Left colon (tissue), 2 donors: ENCODE measurements at places on chromosomes 1 and 21. TPM values are rescaled to one million over a fixed set of nuclear protein-coding genes. Genes with fewer than 3 reads are reported as not detected.

Gene MTMR11
- total RNA-seq = 176 TPM

Gene TMEM269
- 1.6 TPM for total RNA-seq

Gene CLCA4
- 1,664 TPM for total RNA-seq

Gene AMY2A
- not detected for total RNA-seq

Gene RIIAD1
- 1.6 TPM for total RNA-seq

Gene SPOCD1
- total RNA-seq = 0.79 TPM

Gene TRIM46
- 0.28 TPM for total RNA-seq

Gene KCNE2
- total RNA-seq = not detected

Gene NMNAT2
- 0.18 TPM for total RNA-seq

Gene TNFRSF18
- 0.64 TPM for total RNA-seq

- no peak for DNase-seq
Measured at GRCh38 chr1:67785847-67786753, 47.2 kb downstream of the GNG12 start.

GRCh38 chr1:209397371-209397770, 186.1 kb upstream of the CAMK1G start:
- DNase-seq = no peak

DNA sequence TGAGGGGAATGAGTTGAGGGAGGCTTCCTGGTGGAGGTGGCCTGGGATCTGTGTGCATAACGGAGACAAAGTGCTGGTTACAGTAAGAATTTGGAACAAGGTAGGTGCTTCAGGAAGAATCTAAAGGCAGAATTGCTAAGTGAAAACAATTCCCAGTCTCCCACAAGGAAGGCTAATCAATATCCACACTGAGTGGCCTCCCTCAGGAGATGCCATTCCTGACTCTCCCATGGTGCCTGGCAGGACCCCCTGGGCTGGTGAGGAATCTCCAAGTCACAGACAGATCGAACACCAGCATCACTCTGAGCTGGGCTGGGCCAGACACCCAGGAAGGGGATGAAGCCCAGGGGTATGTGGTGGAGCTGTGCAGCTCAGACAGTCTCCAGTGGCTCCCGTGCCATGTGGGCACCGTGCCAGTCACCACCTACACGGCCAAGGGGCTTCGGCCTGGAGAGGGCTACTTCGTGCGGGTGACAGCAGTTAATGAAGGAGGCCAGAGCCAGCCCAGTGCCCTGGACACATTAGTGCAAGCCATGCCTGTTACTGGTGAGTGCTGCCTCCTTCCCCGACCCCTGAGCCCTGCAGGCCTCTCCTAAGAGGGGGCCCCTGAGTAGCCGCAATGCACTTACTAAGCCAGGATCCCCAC, 30.7 kb downstream of the IGFN1 start:
- DNase-seq = no peak

- no peak for DNase-seq
Measured at GRCh38 chr1:197814306-197814705, 39.0 kb upstream of the DENND1B start.

DNA sequence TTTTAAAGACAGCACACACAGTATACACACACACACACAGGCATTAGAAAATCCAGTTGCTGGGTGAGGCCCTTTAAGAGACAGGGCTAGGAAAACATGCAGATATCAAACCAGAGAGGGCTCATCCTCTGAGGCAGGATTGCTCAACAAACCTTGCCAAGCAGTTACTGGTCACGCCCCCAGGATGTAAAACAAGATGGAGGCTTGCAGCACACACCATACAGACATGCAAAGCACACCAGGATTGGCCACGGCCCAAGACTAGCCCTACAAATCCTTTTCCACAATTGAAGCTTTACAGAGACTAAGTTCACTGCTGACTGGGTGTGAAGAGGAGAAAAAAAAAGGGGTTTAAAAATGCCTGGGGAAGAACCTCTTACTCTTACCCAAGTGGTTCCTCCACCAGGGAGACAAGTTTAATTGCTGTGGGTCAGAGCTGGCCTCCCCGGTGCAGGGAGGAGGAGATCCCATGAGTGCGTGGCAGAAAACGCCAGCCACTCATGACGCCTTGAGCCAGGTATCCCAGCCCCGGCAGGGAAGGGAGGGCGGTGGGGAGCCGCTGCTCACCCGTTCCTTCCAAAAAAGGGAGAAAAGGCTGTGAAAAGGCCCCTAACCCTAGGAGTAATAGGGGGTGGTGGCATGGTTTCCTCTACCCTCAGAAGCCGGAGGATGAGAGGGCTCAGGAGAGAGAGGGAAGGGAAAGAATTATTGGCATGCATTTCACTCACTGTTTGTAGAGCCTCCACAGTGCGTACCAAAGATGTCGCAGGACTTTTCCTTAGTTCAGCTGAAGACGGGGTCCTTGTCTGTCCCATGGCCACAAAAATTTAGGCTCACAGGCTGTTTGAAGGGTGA, 594.6 kb upstream of the ZP4 start:
- DNase-seq = no peak

DNA sequence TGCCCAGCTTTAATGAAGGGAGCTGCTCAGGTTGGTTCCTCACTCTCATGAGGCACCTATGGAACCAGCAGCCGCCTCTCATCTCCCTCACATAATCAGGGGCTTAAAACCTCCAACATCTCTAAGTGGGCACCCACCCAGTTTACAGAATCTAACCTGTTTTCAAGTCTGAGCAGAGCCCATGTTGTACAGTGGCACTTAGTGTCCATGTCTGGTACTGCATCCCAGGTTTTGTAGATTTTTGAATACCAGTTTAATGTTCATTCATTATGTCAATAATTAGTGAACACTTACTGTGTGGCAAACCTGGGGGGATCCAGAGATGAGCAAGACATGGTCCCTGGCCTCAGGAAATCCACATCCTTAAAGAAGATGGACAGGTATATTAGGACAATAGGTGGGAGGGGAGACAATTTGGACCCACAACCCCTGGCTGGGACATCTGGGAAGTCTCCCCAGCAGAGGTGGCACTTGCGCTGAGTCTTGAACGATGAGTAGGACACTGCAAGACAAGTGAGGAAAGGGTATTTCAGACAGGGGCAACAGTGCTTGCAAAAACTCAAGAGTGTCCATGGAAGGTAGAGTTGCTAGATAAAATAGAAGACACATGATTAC, 83.3 kb downstream of the LACTBL1 start:
- no peak for DNase-seq

GRCh38 chr1:181090641-181091126, 2.2 kb downstream of the IER5 start:
- no peak for DNase-seq

- no peak for DNase-seq
Measured at GRCh38 chr1:248775441-248775840, 19.9 kb upstream of the LYPD8 start.

GRCh38 chr1:248860007-248860406, 1.1 kb upstream of the ZNF692 start:
- no peak for DNase-seq

DNA sequence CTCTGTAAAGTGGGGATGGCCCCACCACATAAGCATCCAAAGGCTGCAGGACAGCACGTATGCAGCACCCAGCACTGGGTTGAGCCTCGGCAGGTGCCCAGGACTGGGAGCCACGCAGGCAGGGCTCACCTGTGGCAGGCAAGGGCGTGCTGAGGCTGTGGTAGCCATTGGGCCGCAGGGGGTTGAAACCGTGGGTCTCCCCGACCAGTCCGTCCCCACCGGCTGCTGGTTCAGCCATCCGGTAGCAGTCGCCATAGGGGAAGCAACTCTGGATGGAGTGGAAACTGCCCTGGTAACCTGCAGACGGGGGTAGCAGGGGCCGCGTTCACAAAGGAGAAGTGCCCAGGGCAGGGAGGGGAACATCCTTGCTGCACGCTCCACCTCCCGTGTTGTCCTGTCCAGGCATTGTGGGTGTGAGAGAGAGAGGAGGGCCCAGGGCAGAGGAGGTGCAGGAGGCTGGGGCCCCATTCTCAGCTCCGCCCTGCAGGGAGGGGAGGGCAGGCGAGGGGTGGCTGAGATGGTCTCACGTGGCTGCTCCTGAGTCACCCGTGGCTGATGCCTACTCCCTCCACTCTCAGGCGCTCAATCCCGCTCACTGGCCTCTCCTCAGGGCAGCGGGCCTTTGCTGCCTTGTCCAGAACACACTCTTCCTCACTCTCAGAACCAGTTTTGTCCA, 49.9 kb downstream of the DMRTB1 start:
- no peak for DNase-seq

- no peak for DNase-seq
Measured at GRCh38 chr1:233960386-233960785, 55.9 kb downstream of the SLC35F3 start.

DNA sequence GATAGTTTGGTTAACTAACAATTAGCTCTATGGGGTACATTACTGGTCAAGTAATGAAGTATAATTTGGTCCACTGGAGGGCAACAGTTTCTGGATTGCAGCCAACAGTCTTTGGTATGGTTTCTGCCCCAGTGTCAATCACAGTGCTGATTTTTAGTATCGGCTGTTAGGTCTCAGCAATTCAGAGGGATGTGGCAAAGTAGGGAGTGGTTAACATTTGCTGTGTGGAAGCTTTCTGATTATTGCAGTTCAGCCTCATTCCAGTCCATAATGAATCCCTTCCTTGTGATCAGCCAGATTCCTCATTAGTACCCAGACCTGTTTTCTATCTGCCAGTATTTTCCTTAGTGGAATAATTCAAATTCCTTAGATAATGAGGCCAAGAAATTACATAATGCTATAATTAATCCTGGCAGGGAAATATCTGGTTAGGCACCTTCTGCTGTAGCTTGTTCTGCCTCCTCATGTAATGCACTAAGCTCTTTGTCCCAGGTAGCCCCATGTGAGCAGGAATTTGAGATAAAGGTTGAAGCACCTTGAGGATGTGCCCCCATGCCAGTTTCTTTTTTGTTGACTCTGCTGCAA, 14.0 kb downstream of the F3 start:
- DNase-seq = no peak

DNA sequence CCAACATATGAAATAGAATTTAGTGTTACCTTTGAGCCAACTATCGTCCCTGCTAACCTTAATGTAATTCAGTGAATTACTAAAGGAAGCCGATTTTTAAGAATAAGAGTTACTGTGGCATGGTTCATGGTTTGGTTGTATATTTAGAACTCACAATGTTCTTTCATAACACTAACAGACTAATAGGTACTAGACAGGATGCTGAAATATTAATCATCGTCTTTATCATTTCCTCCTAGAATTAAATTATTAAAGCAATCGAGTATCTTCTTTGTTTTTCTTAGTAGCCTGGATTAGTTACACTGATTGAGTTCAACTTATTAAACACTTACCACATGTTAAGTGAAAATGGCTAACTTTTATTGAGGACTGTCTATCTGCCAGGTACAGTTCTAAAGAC, 47.7 kb downstream of the TARBP1 start:
- no peak for DNase-seq

DNA sequence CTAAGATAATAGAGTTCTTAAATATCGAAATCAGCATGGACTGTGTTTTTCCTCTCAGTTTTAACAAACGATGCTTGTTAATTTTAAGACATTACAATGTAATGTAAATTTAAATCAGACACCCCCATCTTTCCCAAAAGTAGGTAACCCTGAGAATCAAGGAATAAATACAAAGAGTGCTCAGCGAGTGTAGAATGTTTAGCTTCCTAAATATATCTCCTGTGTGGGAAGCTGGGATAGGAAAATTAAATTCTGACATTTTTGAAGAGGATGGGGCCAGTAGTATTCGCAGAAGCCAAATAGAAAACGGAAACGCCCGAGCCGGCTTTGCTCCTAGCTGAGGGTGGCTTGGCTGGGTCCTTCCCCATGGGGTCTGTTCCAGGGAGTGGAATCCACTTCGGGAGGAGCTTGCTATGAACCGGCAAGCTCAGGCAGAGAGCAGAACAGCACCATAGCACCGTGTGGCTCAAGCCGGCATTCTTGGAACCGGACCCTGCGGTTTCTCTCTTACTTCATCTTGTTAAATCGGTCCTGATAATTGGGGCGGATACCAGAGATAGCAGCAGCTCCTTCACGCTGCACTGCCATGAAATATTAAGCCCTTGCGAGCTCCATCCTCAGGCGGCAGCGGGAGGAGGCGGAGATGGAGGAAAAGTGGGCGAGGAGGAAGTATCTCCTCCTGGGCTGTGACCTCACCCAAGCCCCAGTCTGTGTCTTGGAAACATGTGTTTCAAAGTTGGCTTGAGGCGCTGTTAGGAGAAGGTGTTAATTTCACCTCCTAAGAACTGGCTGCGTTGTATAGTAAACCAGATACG, 24.9 kb downstream of the MAP3K7CL start:
- no peak for DNase-seq

DNA sequence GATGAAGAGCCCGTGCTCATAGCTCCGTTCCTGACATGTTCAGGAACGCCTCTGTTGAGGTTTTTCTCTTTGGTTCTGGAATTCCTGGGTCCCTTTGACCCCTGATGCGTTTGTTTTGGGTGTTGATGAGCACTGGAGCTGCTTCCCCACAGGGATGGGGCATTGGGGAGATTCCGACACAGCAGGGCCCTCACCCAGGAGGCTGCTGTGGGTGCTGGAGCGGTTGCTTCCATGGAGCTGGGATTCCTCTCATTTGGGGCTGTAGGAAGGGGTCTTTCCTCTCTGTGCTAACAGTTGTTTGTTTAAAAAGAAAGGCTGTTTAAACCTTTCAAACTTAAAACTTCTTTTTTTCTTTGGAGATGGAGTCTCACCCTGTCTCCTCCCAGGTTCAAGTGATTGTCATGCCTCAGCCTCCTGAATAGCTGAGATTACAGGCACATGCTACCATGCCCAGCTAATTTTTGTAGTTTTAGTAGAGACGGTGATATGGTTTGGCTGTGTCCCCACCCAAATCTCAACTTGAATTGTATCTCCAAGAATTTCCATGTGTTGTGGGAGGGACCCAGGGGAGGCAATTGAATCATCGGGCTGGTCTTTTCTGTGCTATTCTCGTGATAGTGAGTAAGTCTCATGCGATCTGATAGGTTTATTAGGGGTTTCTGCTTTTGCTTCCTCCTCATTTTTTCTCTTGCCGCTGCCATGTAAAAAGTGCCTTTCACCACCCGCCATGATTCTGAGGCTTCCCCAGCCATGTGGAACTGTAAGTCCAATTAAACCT, 48.9 kb downstream of the SKI start:
- DNase-seq = no peak

DNA sequence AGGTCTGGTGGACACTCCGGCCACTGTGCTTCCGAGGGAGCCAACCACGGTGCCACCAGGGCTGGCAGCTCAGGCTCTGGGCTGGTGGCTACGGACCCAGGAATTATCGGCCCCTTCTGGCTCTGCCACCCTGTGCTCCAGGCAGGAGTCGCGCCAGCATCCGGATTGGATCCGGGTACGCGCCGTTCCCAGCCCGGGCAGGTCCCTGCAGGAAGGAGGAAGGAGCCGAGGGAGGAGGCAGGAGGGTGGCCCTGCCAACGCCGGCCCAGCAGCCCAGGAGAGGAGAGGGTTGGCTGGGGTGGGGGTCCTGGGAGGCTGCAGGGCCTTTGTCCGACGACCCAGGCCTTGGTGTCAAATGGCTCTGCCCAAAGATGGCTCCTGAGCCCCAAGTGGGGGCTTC, 160.5 kb downstream of the CASZ1 start:
- DNase-seq = no peak

DNA sequence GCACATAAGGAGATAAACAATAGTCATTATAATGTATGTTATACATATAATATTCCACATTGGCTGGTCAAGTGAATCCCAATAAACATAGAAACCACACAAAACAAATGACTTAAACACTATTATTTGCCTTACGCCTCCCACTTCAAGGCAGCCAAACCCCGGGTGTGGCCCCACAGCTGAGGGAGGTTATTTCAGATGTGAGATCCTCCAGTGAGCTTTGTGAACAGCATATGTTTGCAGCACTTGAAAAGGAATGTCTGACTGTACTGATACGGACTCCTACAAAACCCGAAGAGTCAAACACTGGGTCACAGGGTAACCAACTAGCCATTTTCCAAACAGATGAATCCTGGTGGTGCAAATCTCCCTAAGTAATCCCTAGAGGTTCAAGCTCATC, 27.1 kb upstream of the DISP1 start:
- DNase-seq = no peak
